ENCODE measurements at places on chromosomes 16 and 17.
A peak's percentile ranks its signal among the peaks of the same experiment; 100 is the strongest.

DNA sequence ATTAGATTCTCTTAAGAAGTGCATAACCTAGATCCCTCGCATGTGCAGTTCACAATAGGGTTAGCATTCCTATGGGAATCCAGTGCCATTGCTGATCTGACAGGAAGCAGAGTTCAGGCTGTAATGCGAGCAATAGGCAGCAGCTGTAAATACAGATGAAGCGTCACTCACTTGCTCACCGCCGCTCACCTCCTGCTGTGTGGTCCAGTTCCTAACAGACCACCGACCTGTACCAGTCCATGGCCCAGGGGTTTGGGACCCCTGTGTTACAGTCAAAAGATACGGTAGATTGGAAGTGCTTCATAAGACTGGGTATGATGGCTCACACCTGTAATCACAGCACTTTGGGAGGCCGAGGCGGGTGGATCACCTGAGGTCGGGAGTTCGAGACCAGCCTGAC, 2.8 kb downstream of the STAT5A start:
- no peak for DNase-seq

GRCh38 chr16:85029408-85029784, 1.8 kb downstream of the KIAA0513 start:
- no peak for DNase-seq

- no peak for DNase-seq
Observed at GRCh38 chr17:82679586-82680465, 18.7 kb downstream of the RAB40B start.

GRCh38 chr16:11218604-11218962, 37.4 kb downstream of the SOCS1 start:
- DNase-seq, result no peak

DNA sequence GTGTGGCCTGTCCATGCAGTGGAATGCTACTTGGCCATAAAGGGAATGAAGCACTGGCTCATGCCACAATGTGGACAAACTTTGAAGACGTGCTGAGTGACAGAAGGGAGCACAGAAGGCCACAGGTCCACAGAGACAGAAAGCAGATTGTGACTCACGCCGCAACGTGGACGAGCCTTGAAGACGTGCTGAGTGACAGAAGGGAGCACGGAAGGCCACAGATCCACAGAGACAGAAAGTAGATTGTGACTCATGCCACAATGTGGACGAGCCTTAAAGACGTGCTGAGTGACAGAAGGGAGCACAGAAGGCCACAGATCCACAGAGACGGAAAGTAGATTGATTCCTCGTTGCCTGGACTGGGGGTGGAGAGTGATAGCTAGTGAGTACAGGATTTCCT, 19.2 kb downstream of the ZC3H18 start:
- DNase-seq, result no peak

DNA sequence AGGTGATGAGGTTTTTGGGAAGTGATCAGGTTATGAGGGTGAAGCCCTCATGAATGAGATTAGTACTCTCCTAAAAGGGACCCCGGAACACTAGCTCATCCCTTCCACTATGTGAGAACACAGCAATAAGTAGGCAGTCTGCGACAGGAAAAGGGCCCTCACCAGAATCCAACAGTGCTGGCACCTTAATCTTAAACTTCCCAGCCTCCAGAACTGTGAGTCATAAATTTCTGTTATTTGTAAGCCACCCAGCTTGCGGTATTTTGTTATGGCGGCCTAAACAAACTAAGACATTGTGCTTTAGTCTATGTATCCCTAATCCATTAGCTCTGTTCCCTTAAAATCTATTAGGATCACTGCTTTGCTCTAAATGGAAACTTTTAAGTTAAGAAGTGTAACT, 8.5 kb downstream of the SLFN12 start:
- no peak for DNase-seq

GRCh38 chr16:27367461-27368357, 34.3 kb upstream of the IL21R start:
- peak; percentile 56 for DNase-seq

GRCh38 chr17:21001813-21002221, 41.0 kb downstream of the USP22 start:
- DNase-seq, result no peak

- DNase-seq, result no peak
Observed at GRCh38 chr16:56980792-56981724, 8.3 kb upstream of the NLRC5 start.

GRCh38 chr17:58969156-58969555, 137.5 kb downstream of the TRIM37 start:
- no peak for DNase-seq

GRCh38 chr17:41429667-41430066, 5.3 kb upstream of the KRT37 start:
- no peak for DNase-seq

GRCh38 chr16:29742683-29743275, 3.0 kb downstream of the C16orf54 start:
- DNase-seq, result no peak

GRCh38 chr17:3594051-3594800, 15.0 kb downstream of the TRPV1 start:
- peak; percentile 37 for DNase-seq

GRCh38 chr16:88936008-88936555, 40.9 kb downstream of the CBFA2T3 start:
- DNase-seq, result no peak

DNA sequence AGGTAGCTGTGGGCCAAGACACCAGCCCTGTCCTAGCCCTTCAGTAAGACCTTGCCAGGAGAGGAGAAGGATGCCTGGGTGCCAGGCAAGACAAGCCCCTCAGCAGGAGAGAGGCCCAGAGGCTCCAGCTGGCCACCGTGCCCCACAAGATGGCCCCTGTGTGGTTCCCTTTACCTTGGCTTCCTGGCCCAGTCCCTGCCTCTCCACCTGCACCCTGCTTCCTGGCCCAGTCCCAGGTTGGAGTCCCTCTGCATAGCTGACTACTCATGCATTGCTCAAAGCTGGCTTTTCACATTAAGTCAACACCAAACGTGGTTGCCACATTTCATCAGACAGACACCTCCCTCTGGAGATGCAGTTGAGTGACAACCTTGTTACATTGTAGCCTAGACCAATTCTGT, 4.0 kb downstream of the SYNGR3 start:
- no peak for DNase-seq

- DNase-seq, result no peak
Observed at GRCh38 chr17:36674278-36674650, 72.9 kb downstream of the MRM1 start.

- no peak for DNase-seq
Observed at GRCh38 chr17:72590882-72591281, 470.1 kb downstream of the SOX9 start.

GRCh38 chr16:66653581-66654350, 42.8 kb downstream of the CMTM4 start:
- DNase-seq, result no peak

DNA sequence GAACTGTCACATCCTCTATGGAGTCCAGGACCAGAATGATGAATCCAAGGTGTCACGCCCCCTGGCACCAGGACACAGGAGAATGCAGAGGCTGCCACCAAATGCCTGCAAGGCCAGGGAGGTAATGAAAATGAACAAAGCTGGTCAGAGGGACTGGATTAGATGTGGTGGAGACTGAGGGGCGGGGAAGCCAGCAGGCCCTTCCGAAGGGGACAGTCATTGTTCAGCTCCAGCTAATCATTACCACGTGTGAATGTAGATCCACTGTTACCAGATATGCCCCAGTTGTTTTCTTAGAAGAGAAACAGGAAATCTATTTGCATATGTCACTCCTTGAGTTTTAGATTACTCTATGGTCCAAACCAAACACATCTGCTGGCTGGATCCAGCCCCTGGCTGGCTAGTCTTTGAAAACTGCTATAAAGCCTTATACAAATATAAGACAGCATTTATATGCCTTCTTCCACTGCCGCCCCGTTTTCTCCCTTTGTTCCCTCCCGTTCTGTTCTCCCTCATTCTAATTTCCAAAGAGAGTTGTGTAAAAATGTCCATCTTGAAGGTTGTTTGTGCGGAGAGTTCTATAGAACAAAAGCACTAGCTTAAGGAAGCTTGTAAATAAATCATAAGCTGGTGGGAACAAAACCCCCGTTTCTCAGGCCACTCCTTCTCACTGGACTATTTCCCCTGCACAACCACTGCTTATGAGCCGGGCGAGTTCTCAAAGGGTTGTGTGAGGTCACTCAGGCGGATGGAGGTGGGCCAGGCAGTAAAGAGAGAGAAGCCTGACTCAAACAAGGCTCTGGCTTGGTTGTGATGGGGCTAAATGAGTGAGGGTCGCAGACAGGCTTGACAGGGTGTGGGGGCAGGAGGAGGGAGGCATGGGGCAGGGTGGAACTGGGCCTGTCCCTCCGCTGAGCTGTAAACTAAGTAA, 14.2 kb downstream of the CRYM start:
- no peak for DNase-seq

DNA sequence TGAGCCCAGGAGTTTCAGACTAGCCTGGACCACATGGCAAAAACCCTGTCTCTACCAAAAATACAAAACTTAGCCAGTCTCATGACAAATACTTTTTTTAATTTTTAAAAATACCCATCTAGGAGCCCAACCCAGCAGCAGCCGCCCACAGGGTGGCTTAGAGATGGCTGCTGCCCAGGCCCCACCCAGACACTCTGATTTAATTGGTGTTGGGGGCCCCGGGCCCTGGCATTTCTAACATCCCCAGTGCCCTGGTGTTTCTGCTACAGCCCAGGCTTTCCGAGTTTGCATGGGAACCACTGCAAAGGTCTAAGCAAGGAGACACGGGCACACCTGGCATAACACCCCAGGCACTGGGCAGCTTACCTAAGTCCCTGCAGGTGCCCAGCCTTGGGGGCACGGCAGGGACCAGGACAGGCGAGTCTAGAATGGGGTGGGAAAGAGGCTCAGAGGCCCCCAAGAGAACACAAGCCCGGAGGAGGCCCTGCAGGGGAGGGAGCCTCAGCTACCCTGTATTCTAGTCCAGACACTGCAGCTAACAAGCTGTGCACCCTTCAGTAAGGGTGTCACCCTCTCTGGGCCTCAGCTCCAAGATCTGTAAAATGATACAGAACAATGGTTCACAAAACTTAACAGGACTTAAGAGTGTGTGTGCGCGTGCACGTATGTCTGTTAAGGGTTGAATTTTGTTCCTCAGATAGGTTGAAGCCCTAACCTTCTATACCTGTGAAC, 48.8 kb downstream of the RMI2 start:
- DNase-seq, result no peak

GRCh38 chr17:80485846-80486245, 9.4 kb upstream of the NPTX1 start:
- no peak for DNase-seq

DNA sequence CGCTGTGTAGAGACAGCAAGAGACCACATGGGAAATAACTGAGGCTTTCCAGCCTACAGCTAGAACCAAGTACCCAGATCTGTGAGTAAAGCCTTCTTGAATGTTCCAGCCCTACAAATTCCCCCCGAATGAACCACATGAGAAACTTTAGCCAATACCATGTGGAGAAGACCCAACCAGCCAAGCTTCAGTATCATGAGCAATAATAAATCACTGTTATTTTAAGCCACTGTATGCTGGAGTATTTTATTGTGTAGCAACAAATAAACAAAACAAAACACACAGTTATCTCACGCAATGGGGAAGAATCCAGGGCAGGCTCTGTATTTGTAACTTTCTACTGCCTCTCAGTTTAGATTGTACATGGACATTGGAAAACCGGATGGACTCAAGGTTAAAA, 426.2 kb downstream of the CDH11 start:
- DNase-seq, result no peak

DNA sequence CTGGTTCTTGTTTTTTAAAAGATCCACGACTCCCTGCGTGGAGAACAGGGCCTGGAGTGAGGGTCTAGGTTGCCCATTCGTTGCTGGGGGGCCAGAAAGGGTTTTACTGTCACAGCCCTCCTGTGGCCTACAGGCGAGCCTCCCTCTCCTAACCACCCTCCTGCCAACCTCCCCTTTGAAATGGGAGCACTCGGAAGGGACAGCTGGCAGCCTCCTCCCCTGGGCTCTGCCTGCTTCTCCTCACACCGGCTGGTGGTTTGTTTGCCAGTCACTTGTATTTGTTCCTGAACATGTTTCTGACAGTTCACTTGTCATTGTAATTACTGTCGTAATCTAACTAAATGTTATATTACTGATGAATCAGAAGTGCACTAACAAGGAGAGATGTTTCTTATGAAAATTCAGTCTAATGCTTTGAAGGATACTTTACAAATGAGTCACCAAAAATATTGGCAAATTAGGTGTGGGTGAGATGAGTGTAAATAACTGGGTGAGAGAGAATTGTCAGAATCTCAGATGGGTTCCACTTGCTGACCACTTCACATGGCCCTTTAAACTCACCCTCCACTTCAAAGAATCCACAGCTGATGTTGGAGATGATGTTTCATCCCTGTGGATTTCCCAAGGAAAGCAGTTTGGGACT, 2.7 kb upstream of the SPPL2C start:
- no peak for DNase-seq

- DNase-seq, result no peak
Observed at GRCh38 chr16:86665319-86665675, 86.9 kb downstream of the FOXL1 start.

All from gastrocnemius medialis (tissue), 4 donors.